T follicular helper cell (primary cell): ENCODE measurements at places on chromosomes 11 and 22.

GRCh38 chr22:49499433-49500075 lies 328.1 kb downstream of the BRD1 start:
- no peak for DNase-seq

GRCh38 chr11:40094954-40095353 lies 1364.5 kb downstream of the LRRC4C start:
- no peak for DNase-seq

DNA sequence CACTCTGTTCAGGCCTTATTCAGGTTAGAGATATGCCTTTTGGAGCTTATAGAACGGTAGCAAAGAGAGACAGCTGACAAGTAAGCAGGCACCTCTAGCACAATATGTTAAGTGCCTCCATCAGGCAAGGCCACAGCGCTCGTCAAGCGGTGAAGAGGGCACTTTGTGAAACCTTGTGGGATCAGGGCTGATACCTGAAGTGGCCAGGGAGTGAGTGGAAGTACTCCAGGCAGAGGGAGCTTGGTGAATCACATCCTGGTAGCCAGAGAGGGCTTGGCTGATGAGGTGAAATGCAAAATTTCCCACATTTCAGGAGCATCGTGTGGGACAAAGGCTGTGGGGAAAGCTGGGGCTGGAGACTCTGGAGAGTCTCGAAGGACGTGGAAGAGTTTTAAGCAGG lies 87.4 kb downstream of the PKNOX2 start:
- no peak for DNase-seq

GRCh38 chr11:26753723-26754504 lies 32.1 kb upstream of the SLC5A12 start:
- no peak for DNase-seq

DNA sequence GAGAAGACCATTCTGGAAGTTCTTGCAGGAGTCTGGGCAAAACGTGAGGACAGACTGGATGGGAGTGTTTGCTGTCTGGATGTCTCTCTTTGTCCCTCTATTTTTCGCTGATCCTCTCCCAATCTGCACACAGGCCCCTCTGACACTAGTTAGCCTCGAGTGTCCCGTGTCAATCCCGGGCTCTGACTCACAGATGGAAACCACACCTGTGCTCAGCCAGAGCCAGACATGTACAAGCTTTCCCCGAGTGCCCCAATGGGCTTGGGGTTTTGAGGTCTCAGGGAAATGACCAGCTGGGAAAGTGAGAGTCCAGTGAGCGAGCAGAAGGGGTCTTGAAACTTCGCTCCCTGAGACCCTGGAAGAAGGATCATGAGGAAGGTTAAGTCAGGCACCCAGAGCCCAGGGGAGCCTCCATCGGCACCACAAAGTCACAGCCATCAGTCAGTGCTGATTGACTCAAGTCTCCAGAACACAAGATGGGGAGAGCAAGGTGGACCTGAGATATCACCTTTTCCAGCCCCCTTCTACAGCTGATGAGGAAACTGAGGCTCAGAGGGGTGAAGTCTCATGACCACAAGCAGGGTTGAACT lies 13.9 kb downstream of the APOL2 start:
- no peak for DNase-seq
